ENCODE measurements at places on chromosomes 7 and 10. TPM values are rescaled to one million over a fixed set of nuclear protein-coding genes. Genes with fewer than 3 reads are reported as not detected.

DNA sequence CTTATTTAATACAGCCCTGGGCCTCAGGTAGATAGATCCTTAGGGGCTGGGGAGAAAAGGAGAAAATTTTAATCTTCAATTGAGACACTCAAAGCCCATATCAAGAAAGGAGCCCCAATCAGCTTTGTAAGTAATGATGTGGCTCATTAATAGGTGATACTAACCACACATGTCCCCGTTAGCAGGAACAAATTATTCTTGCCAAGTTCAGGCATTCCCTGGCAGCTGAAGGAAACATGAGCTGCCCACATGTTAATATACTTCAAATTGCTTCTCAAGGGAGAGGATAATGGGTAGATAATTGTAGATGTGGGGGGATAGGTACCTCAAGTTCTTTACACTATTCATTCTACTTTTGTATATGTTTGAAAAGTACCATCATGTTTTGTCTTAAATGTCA, 14.5 kb downstream of the IFIT5 start:
- no peak for DNase-seq

Gene OR13A1
- total RNA-seq, result not detected

Gene TMEM184A
- 3.2 TPM for total RNA-seq

Gene IKZF1
- not detected for total RNA-seq

GRCh38 chr7:93823621-93824020, 66.9 kb downstream of the TFPI2 start:
- DNase-seq, result no peak

DNA sequence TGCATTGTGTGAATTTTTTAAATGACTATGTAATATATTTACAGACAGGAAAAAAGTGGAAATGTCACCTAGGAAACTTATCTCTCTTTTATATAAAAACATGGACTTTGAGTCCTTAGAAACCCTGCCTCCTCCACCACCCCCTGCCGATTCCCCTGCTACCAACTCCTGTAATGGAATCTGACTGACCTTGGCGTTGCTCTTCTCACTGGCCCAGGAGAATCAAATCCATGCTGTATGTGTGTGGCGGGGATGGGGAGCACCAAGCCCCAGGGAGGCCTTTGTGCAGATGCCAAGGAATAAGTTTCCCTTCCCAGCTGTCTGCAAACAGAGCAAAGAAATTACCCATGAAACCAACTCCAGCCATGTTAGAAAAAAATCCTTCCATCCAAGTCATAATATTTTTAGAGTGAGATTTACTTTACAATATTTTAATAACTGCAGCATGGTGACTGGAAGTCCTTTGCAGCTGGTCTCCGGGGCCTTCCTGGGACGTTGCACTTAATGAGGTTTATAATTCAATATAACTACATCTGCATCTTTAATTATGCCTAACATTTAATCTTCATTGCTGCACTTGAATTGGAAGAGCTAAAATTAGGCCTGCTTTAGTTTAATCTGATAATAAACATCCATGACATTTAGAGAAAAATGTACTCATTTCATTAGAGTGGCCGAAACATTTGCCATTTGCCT, 111.4 kb upstream of the CACUL1 start:
- no peak for DNase-seq
